ENCODE measurements at places on chromosomes 4 and X. TPM values are rescaled to one million over a fixed set of nuclear protein-coding genes. Genes with fewer than 3 reads are reported as not detected.

DBET gene
- not detected for total RNA-seq

FOXR2 gene
- not detected for total RNA-seq

XAGE1A gene
- total RNA-seq = not detected

DRP2 gene
- total RNA-seq = 2.7 TPM

PABPC5 gene
- total RNA-seq = 11.9 TPM

ATP2B3 gene
- total RNA-seq = 0.69 TPM

DUX4 gene
- not detected for total RNA-seq

ZNF81 gene
- total RNA-seq = 14.4 TPM

CLIC2 gene
- total RNA-seq = 13.6 TPM

Data from urinary bladder (tissue), 4 donors.